Esophagus squamous epithelium (tissue), 5 donors: ENCODE measurements at places on chromosomes 13 and 19.

DNA sequence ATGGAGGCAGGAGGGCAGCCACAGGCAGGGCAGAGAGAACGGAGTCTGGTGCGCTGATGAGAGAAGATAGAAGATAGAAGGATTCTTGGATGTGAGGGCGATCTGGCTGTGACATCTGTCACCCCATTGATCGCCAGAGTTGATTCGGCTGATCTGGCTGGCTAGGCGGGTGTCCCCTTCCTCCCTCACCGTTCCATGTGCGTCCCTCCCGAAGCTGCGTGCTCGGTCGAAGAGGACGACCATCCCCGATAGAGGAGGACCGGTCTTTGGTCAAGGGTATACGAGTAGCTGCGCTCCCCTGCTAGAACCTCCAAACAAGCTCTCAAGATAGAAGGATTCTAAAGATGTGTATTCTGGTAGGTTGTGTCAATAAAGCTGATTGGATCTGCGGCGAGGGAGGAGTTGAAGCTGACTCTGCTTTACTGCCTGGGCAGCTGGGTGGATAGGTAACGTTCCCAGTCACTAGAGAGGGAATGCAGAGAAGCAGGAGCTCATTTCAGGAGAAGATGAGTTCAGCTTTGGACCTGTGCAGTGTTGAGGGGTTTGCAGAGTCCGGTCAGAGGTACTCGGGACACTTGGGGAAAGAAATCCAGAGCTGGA is 5.1 kb downstream of the UBAC2 start:
- no peak for DNase-seq

- no peak for DNase-seq
Observed at GRCh38 chr13:101289764-101290163, 126.5 kb downstream of the NALCN start.

DNA sequence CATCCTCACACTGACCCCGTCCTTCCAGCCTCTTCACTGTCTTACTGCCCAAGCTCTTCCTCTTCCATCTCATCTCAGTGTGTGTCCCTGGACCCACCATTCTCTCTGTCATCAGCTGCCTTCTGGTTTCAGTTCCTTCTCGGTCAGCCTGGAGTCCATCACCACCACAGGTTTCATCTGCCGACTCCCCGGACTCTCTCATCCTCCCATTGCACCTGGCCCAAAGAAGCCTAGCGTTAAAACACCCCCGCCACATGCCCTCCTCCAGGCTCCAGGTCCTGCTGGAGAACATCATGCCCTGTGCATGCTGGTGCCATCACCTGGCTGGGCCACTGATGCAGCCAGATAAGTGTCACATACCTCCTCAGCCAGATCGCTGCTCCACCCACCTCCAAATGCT is 122.1 kb upstream of the GPR12 start:
- DNase-seq, result no peak

- DNase-seq, result no peak
Observed at GRCh38 chr19:54729416-54730188, 5.4 kb downstream of the KIR3DL3 start.
